Lower lobe of right lung (tissue), 2 donors: ENCODE measurements at places on chromosomes 3 and 15.

- DNase-seq, result no peak
Measured at GRCh38 chr3:106349191-106349881, 480.5 kb upstream of the CBLB start.

DNA sequence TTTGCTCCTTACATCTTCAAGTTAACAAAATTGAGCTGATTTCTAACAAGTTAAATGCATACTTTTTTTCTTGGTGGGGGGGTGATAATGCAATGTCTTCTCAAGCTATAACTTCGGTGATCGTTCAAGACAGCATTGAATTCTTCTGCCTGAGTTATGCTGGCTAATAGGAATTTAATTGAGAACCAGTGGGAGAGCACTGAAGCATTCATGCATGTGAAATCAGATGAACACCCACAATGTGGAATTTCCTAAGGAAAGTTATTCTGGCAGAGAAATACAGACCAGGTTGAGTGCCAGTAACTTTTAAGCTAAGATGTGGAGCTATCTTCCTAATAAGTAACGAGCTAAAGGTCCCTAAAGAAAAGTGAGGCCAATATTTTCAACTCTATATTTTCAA is 3.0 kb downstream of the SPATA16 start:
- DNase-seq, result no peak

DNA sequence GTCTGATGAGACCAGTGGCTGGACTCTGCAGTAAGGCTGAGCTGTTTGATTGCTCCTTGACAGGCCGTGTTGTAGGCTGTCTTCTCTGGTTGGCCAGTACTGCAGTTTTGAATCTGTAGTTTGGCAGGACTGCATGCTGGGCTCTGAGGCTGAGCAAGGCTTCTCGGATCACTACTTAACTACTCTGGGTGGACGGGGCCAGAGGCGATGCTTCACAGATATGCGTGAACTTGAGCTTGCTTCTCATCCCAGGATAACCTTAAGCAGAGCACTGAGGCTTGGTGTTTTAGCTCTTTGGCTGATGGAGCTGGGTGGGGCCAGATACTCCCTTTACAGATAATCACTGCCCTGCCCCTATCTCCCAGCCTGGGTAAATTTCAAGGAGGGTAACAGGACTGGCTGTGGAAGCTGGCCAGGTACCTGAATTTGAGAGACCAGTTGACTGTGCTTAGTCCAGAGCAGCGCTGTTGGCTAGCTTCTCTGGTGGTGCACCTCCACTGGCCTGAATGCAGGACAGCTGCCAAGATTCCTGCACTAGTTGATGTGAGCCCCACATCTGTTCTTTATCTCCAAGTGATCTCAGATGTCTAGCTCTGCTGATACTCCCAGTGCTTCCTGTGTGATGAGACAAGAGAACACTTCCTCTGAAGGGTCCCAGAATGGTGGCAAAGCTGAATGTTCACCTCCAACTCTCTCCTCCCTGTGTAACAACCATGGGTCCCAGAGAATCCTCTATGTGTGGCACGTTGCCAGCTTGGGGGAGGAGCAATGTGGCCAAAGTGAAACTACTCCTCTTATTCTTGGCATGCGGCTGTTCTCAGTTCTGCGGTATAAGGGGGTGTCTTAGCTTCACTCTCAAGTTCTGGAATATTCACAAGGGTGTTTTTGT is 37.9 kb downstream of the RPL39L start:
- DNase-seq, result peak; percentile 70

- no peak for DNase-seq
Measured at GRCh38 chr3:53974324-53974723, 82.7 kb upstream of the SELENOK start.

DNA sequence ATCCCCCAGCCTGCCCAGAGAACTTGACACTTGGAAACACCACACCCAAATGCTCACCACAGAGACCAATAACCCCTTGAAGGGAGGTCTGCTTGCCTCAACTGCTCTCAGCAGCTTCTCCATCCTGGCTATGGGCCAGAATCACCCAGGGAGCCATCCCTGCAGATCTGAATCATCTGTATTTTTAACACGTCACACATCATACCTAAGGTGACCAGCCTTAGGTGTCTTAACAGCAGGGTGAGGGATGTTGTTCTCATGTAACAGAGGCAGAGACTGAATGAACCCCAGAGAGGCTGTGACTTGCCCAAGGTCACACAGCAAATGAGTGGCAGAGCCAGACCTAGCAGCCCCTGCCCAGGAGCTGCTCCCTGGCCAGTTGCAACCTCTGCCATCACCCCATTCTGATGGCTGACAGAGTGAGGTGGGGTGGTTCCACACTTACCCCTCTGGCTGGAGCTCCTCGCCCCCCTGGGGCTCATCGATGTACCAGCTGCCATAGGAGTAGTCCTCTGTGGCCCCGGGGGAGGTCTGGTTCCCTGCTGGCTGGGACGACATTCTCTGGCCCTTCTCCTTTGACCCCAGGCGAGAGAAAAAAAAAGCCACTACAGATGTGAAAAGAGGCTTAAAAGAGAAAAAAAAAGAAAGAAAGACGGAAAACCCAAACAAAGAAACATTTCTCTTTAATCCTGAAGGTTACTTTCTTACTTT is 722 bp downstream of the STRA6 start:
- DNase-seq, result no peak

GRCh38 chr3:104458657-104459056 is 908.1 kb upstream of the ALCAM start:
- DNase-seq, result no peak

- no peak for DNase-seq
Measured at GRCh38 chr3:178826435-178827123, 245.0 kb downstream of the ZMAT3 start.

- no peak for DNase-seq
Measured at GRCh38 chr3:6860954-6861624, at the start of gene GRM7. GRM7 (plus strand) TSS chr3:6861115.

- no peak for DNase-seq
Measured at GRCh38 chr3:188745031-188745430, 426.7 kb upstream of the TPRG1 start.

DNA sequence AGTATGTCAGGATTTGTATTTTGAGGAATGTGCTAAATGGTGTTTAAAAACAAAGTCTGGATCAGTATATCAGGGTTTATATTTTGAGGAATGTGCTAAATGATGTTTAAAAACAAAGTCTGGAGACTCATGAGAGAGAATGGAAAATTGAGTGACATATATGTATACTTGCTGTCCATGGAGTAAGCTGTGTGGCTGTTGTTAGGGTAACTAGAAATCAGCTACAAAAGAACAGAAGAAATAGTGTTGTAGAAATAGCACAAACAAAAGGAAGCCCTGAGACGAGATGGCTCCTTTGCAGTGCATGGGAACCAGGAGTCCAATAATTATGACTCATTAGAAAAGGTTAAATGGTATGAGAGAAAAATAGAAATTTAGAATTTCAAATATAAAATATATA is 282.7 kb upstream of the MANF start:
- no peak for DNase-seq

DNA sequence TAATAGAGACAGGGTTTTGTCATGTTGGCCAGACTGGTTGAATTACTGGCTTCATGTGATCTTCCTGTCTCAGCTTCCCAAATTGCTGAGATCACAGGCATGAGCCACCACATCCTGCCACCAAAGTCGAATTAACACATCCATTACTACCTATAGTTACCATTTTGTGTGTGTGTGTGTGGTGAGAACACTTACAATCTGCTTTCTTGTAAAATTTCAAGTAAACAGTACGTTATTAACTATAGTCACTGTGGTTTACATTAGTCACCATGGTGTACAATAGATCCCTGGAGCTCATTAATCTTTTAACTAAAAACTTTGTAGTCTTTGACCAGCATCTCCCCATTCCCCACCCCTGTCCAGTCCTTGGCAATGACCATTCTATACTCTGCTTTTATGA is 270.0 kb downstream of the NAALADL2 start:
- no peak for DNase-seq

DNA sequence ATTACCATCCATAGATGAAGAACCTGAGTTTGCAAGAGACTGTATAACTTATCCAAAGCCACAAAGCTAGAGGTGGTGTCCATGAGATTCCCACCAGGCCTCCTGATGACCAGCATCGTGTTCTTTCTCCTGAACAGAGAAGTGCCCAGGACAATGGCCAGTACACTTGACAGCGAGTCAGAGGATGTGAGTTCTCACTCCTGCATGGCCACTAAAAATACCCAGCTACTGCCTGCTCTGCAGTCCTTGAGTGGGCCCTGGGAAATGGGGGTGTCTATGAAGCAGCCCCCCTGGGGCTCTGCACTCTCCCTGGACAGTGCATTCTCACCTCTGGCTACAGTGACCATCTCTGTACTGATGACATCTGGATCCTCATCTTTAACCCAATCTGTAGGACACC is 201.2 kb downstream of the RPLP1 start:
- DNase-seq, result no peak

GRCh38 chr3:23272820-23273219 is 69.7 kb downstream of the UBE2E2 start:
- DNase-seq, result no peak
